ENCODE measurements at places on chromosomes 7 and 10.
A peak's percentile ranks its signal among the peaks of the same experiment; 100 is the strongest.

DNA sequence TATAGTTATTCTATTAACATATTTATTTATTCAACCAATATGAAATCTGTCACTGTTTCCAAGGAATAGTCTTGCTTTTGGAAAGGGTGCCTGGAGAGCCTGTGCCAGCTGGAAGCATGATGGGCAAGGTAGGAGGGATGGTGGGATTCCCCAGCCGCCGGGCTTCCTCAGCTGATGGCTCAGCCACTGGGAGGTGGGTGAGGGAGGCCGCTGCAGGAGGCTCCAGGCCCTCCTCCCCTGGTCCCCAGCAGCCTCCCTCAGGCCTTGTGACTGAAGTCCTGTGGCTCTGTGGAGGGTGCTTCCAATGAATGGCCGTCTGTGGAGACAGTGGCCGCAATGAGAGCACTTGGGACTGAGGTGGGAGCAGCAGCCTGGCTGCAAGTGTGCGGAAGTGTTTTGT lies 27.0 kb downstream of the SPAG6 start:
- no peak for DNase-seq

- DNase-seq, result peak; percentile 45
Observed at GRCh38 chr7:30702200-30702599, 19.9 kb upstream of the CRHR2 start.

GRCh38 chr7:5287802-5288201 lies 5.1 kb downstream of the SLC29A4 start:
- DNase-seq, result no peak

DNA sequence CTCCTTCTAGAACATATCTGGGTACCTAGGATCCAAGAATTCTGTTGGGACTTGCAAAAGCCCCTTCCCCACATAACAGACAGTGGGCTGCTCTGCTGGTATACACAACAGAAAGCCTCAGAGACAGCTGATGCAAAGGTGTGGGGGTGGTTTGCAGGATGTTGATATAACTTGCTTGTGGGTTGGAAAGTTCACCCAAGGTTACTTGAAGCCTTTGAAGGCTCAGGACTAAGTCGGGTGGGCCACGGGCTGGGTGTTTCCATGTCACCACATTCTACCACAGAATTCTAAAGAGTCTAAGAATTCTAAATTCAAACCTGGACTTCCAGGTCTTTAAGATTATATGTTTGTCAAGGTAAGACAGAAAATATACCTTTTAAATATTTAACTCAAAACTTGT lies 7.4 kb upstream of the NRCAM start:
- DNase-seq, result no peak

- no peak for DNase-seq
Observed at GRCh38 chr10:125062914-125063230, 97.5 kb downstream of the CTBP2 start.

DNA sequence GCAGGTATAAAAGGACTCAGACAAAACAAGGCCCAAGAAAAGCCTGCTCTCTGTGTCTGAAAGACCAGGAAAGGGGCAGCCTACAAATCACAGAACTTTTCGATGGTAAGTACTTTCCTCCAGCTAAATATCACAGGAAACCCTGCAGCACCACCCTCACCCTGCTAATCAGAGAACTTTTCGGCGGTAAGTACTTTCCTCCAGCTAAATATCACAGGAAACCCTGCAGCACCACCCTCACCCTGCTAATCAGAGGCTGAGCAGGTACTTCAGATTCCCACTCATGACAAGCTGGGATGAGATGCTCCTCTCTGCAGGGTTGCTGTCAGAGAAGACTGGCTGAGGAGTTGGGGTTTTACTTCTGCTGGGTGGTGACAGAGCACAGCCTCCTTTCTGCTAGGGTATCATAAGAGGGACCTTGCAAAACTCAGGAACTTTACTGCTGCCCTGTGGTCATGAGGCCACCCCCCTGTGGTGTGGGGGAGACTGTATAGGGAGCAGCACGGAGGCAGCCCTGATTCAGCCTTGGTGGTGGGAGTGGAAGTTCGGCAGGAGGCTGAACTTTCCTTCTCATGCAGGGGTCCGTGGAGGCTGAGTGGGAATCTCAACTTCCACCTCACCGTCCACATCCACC lies 7.2 kb downstream of the WDR37 start:
- no peak for DNase-seq

GRCh38 chr10:25778646-25779045 lies 155.4 kb upstream of the MYO3A start:
- DNase-seq, result no peak

DNA sequence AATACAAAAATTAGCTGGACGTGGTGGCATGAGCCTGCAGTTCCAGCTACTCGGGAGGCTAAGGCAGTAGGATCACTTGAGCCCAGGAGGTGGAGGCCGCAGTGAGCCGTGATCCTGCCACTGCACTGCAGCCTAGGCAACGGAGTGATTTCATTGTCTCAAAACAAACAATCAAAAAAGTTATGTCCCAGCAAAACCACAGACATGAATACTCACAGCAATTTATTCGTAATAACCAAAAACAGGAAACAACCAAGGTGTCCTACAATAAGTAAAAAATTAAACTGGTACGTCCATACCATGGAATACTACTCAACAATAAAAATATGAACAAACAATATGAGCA lies 11.6 kb upstream of the CYTH3 start:
- no peak for DNase-seq
